NCI-H1930 (cell line): ENCODE measurements at places on chromosomes 5 and 9.

DNA sequence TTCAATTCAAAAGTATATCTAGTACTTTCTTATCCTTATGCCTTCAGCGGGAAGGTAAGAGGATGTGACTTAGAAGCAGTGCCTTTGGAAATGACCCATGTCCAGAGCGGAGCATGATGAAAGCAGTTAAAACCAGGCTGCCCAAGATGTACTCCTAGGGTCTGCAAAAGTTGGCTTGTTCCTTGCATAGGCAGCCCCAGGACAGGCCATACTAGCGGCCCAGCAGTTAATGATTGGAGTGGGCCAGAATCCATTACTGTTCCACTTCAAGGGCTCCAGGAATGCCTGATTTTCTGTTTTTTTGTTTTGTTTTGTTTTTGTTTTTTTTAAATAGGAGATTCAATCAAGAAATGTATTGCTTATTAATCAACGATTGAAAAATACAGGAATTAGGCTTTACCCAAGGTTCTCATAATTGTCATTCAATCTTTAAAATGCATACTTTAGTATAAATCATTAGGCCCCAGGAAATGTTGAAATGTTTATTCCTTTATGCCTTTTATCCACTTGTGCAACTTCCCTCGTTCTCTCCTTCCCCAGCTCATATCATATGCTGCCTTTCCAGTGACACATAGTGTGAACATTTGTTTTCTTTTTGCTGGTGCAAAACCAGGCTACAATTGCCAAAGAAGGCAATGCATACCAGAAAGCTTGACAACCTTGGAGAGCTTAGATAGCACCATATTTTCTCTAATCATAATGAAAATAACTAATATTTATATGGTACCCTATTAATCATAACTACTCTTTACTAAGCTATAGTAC, 190.8 kb downstream of the ARHGEF28 start:
- no peak for DNase-seq

- no peak for DNase-seq
These were observed 90.0 kb upstream of the SV2C start for GRCh38 chr5:75993183-75993582.

DNA sequence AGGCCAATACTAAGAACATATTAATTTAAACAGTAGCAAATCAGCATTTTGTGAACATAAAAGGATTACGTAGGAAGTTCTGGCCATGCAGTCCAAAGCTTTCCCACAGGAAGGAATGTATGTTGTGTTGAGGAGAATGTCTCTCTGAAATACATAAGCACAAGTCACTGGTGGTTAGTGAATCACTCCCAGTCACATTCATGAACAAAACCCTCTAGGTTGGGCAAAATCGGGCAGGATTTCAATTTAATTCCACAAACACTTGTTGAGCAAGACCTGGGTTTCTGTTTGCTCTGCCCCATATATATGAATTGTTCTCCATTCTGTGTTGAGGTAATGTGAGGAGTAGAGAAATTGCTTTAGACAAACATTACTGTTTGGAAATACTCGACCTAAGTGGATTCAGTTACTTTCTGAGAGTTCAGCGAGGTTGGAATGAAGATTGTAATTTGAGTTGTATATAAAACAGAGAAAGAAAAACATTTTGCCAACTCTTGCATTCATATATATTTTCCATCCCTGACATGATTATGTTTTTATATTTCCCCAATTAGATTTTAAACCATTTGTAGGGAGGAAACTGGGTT, 127.6 kb upstream of the RPS23 start:
- DNase-seq = no peak

DNA sequence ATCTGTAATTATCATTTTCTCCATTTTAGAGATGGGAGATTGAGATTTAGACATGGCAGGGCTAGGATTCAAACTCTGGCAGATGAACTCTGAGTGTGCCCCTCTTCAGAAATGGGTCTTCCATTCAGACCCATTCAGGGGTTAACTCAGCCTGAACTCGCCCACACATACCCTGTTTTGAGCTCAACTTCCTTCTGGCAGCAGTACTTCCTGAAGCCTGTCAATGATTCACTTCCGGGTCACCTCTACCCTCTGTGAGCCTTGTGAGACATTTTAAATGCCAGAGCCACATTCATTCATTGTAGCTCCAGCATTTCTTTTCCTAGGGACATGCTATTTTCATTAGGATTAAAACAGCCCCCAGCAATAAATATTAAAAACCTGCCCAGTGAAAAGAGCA, 209.3 kb upstream of the SLC24A2 start:
- no peak for DNase-seq

- DNase-seq = peak; percentile 13
These were observed 9.6 kb downstream of the PCYOX1L start for GRCh38 chr5:149367249-149367971.

GRCh38 chr9:109254317-109254716, 66.5 kb downstream of the EPB41L4B start:
- DNase-seq = no peak

DNA sequence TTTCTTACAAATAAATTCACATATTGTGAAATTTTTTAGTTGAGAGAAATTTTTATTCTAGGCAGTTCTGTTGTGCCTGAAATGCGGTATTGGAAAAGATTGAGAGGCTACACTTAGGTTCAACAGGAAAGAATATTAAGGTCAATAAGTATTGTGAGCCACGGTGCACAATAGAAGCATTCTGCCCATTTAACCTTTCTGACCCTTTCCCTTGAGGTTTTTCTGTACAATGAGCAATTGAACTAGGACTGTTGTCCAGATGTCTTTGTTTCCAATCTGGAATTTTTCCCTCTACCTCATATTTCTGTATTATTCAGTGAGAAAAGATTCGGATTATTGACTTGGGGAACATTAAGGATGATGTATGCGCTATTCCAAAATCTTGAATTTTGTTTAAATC, 205.2 kb downstream of the NR3C1 start:
- no peak for DNase-seq

- DNase-seq = peak; percentile 65
These were observed 18.7 kb upstream of the RNF130 start for GRCh38 chr5:180090098-180090768.
